G401 (cell line): ENCODE measurements at places on chromosomes 7 and 10.
A peak's percentile ranks its signal among the peaks of the same experiment; 100 is the strongest.

- no peak for DNase-seq
Observed at GRCh38 chr7:121714559-121715303, 158.2 kb upstream of the PTPRZ1 start.

DNA sequence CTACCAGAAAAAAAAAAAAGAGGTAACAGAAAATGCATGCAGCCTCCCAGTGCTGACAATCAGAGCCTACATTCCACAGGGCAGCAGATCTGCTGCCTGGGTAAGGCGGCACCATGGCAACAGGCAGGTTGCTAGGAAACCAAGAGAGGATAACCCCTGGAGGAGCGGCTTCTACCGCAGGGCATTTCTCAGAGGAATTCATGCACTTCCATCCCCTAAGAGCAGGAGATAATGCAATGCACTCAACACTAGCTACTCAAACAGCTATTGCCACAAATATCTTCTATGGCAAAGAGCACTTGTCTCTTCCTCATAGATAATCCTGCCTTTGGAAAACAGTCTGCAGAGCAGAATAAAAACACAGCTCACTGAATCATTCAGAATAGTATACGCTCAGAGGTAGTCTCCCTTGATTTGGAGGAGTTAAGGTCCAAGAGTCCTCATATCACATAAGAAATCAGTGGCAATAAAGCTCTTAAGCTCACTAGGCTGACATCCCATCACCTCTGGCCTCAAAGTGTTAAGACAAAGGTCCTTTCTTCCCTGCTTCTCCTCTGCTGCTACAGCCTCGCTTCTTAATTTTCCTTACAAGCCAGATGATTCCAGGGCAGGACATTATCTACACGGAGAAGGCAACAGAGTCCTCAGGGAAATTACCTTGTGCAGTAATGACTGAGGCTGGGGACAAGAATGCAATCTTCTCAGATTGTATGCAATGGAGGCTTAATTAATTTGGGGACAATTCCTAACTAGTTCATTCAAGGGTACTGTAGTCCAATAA lies 10.7 kb downstream of the PSAP start:
- peak; percentile 95 for DNase-seq

GRCh38 chr7:145212050-145212449 lies 376.2 kb upstream of the TPK1 start:
- no peak for DNase-seq

GRCh38 chr10:49333192-49333591 lies 34.2 kb downstream of the C10orf71 start:
- no peak for DNase-seq

GRCh38 chr10:76657337-76658012 lies 980.1 kb downstream of the KCNMA1 start:
- no peak for DNase-seq

DNA sequence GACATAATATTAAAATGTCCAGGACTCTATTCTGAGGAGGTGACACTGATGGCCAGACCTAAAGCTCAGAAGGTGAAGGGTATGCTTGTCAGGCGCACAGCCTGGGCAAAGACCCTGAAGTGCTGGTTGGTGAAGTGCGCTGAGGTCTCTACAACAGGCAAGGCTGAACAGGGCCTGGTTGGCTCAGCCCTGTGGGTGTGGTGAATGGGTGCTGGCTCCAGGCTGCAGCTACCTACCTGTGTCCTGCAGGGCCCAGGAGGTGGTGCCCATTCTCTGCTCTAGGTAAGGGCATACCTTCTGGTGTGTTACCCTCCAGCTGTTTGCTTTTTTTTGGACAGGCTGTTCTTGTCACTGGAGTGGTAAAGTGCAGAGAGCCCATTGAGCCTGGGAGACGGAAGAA lies 85.1 kb downstream of the RAMP3 start:
- no peak for DNase-seq

DNA sequence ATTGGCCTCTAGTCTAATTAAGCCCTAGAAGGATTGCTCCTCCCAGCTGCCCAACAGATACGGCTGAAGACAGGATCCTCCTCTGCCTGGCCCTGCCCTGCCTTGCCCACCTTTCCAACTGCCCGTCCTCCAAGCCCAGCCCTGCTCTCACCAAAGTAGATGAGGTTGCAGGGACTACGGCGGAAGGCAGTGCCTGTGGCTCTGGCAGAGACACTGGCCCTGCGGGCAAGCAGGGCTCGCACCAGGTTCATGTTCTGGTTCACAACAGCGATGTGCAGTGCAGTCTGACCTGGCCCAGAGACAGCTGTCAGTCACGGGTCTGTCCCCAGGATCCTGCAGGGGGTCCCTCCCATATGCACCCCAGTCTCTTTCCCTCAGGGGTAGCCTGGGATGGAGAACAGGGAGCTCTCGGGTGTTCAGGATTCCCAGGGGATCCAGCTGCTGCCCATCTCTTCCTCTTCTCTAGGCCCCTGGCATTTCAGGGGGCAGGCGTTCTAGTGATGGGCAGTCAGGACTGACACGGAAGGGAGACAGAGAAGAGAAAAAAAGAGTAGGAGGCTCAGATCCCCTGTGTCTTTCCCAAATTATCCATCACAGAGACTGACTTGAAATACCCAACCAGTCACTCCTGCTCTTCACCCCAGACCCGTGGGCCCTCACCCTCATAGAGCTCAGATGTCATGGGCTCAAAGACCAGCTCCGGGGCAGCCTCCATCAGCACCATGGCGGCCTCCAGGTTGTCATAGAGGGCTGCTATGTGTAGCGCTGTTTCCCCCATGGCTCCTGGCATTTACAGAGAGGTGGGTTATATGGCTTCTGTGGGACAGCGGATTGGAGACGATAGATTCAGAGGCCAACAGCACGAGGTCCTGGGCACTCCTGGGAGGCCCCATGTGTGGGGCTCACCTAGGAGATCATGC lies 8.3 kb downstream of the TRPV6 start:
- DNase-seq = no peak

DNA sequence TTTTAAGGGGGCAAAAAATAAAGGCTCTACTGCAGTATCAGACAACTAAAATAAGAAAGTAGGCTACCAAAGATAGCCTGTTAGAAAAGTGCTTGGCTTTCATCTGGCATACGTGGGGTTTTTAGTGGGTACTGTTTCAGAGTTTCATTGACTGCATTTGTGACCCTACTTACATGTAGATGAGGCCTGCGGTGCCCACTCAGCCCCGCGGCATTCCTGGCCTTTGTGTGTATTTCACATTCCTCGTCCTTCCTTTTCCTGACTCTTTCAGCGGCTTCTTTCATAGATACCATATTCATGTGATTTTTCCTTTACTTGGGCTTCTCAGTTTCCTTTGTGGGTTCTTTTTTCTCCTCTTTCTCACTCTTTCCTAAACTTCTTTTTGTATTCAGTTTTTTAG lies 50.7 kb downstream of the UBE3C start:
- no peak for DNase-seq

- no peak for DNase-seq
Observed at GRCh38 chr7:108659261-108659660, 89.6 kb downstream of the DNAJB9 start.

GRCh38 chr7:114941692-114942091 lies 19.8 kb downstream of the MDFIC start:
- DNase-seq = no peak

GRCh38 chr7:29149036-29149435 lies 2.7 kb upstream of the CPVL start:
- no peak for DNase-seq

DNA sequence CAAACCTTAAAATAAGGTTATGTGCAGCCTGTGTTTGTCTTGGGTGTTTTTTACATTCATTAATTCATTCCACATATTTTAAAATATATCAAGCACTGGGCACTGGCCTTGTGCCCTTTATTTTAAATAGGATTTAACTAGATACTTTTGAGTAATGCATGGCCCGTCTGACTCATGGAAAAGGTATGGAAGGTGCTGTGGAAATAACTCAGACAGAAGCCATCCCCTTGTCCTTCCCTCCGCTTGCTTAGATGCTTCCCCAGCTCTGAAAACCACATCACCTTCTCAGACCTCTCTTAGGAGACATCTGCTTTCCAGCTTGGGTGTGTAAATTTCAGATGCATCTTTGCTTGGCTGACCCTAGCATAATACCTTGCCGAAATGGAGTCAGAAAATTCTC lies 30.5 kb downstream of the SLC18A2 start:
- no peak for DNase-seq

DNA sequence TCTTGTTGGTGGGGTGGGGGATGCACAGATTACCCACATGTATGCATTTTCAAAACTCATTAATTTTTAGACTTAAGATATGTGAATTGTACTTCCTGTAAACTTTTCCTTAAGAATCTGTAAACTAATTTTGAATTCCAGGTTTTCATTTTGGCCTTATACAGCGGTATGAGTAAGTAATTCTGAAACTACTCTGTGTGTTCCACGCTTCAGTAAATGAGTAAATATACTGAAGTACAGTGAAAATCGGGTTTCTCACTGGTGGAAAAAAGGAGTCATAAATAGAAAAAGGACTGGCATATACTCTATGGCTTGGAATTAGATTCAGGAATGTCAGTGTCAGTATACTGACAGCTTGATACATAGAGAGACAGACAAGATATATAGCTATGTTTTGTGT lies 72.8 kb downstream of the CTTNBP2 start:
- no peak for DNase-seq

DNA sequence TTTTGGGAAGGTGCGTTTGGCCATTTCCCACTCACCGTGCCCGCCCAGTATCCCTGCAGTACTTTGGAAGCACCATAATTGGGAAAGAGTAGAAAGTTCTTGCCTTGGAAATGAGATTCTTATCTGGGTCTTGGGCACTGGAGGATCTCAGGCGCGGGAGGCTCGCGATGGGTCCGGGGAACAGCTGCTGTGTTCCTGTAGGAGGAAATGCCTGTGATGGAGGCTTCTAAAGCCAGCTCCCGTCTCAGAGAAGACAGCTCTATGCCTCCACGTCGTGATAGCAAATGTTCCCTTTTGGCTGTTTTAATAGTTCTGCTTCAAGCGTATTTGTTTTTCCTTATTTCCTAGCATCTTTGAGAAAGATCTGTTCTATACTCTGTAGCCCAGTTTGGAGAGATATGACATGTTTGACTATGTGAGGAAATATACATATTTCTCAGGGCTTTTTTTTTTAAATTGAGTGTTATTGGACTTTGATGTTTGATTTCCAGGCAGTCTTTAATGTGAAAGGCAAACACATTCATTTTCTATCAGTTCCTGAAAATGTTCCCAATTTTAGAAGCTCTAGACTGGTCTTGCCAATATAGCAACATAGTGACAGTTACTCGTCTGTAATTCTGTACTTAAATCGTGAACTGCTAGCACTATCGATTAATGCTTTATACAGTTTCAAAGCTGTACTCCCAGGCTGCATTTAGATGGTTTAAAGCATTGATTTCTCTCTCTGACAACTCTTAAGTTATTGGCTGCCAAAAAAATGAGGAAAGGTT lies 280.8 kb downstream of the DPP6 start:
- DNase-seq = peak; percentile 62

DNA sequence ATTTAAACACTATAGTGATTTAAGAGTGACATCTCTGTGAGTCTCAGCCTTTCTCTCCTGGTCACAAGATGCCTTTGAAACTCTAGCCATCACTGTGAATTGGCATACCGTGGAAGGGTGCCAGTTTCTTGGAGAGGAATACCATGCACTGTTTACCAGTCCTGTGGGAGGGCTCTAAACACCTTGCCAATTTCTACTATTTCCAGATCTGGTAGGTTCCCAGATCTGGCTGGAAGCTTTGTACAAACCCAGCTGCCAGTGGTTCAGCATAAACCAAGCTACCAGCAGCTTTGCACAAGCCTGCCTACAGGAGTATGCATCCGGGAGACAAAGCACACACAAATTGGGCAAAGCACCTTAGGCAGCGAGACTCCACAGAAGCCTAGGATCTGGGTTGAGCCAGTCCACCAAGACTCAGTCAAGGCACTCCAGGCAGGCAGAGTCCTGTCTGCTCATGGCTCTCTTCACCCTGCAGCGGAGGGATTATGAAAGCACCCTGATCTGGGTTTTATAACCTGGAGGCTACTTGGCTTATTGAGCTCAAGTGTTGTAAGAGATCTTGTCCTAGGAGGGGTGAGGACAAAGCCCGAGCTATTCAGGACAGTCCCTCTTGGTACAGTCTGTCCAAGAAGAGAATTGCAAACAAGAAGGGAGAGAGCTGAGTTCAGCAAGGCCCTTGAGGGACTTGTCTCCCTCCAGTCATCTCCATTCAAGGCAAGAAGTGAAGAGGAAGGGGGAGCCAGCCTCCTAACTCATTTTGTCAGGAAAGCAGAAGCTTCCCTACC lies 23.6 kb downstream of the MCM10 start:
- peak; percentile 24 for DNase-seq

DNA sequence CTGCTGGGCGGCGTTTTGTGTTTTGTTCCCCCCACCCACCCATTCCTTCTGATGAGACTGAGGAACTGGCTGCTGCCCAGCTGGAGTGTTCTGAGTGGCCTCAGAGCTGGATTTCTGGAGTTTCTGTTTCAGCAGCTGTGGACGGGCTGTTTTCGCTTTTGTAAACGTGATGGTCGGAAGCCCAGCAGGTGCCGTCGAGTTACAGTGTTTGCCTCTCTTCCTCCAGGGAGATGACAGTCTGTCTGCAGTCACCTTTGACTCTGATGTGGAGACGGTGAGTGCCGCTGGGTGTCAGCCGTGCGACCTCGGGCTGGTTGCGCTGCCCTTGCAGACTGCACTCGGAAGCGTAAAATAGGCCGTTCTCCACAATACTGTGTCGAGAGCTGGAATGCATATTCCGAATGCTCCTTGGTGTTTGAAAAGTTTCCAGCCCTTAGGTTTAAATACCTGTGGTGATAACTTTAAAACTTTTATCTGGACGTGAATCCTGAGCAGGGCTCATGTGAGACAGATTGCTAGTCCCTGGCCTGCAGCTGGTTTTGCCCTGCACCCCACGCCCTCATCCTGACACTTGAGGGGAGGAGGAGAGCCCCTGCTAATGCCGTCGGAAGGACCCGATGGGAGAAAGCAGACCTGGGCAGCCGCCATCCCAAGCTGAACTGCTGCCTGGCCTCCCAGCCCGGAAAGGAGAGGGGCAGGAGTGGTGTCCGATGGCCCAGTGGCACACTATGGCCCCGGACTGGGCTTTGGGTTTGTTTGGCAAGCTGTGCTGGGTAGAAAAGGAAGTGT lies 8.3 kb downstream of the IQCE start:
- no peak for DNase-seq

GRCh38 chr10:86197166-86197790 lies 169.3 kb downstream of the GRID1 start:
- DNase-seq = no peak

DNA sequence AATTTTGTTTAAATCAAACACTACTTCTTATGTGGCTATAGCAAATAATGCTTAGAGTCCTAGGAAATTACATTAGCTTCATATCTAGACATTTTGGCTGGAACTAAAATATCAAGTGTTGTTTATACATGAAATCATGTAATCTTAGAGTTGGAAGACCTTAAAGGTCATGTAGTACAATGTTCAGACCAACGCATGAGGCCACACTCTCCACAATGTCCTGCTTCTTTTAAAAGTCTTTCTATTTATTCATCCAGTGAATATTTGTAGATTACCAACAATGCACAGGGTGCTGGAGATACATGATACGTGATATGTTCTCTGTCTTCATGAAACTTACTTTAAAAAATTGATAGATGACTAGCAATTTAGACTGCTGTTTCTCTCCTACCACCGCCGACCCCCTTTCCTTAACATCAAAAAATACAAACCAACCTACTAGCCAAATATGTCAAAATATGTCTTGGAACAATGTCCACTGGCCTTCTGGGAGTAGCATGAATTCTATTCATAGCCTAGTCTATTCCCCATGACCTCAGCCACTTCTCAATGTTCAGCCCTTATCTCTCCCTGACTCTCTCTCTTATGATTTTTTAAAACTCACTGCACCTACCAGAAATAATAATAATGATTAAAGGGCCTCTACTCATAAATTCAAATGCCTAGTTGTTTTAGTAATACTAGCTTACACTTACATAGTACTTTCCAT lies 59.5 kb upstream of the CAV2 start:
- DNase-seq = no peak

GRCh38 chr7:122893486-122893885 lies 7.2 kb upstream of the CADPS2 start:
- no peak for DNase-seq
